ENCODE measurements at places on chromosomes 12 and 14. TPM values are rescaled to one million over a fixed set of nuclear protein-coding genes. Genes with fewer than 3 reads are reported as not detected.

DNA sequence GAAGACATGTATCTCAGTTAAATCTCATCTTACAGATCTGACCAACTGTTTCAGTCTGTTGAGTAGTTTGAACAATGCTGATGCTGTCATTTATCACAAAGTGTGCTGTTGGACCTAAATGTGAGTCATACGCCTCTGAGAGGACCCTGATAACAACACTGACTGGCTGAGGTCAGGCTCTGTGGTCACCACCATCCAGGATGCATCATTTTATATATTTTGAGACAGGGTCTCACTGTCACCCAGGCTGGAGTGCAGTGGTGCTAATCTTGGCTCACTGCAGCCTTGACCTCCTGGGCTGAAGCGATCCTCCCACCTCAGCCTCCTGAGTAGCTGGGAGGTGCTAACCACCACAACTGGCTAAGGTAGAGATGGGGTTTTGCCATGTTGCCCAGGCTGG, 181.0 kb upstream of the RGS6 start:
- DNase-seq, result no peak

DNA sequence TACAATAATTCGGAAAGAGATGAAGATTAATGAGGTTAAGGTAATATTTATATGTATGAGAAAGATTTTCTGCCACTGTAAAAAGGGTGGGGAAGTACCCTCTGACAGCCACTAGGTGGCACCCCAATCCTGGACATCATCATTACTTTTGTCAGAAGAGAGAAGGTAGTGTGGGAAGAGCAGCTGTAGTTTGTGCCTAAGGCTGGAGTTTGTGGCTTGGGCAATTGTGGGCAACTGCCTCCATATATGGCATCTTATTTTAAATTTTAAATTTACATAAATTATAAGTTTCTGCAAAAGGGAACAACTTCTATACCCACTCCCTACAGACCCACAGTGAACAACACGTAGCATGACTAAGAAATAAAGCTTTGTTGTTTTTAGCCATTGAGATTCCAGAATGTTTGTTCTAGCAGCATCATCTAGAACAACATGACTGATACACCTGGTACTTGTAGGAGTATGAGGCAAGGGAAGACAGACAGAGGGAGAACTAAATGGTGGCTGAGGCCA, 34.4 kb upstream of the SYCP3 start:
- DNase-seq, result peak; percentile 22

DNA sequence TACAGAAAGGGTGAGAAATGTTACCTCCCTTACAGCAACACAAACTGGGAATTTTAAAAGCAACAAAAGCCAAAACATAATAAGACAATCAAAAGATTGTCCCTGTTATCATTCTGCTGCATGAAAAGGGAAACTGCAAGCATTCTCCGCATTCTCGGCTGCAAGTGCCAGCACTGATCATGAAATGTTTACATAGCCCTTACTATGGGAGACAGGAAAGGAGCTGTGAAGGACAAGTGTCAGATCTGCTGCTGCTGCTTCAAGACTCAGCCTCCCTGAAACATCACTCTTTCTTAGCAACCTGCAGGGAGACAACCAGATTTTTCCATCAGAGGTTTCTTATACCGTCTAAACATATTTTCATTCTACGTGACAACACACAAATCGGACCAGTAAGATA, 20.1 kb downstream of the DENND5B start:
- DNase-seq, result no peak

- no peak for DNase-seq
Observed at GRCh38 chr12:53781228-53781801, 29.5 kb upstream of the CISTR start.

Gene SDR9C7
- not detected for total RNA-seq

DNA sequence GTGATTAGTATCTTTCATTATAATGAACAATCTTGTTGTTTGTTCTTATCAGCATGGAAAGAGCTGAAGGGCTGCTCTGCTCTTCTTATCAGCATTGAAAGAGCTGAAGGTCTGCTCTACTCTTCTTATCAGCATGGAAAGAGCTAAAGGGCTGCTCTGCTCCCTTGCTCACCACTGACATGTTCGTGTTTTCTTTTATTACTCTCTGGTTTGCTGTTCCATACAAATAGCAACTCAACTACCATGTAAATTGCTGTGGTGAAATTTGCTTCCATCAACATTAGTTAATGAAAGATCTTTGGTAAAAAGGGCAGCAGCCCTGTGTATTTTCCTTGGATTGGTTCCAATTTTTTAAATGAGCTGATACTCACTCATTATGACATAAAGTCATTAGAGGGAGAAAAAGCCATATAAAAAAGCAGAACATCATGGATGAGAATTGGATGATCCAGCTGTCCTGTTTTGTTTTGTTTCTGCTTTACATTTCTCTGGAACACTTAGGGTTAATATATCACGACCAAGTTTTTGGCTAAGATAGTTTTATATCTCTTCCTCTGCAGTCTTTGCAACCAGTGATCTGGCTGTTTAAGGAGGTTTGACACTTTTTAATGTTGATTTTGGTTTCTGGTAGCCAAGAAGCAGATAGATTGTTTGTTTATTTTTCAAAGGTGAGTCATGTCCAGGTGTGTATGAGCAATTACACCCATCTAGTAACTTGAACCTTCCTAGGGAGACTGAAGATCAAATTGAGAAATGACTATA, 356.6 kb downstream of the CEP128 start:
- DNase-seq, result no peak

Gene STX2
- 11.1 TPM for total RNA-seq

DNA sequence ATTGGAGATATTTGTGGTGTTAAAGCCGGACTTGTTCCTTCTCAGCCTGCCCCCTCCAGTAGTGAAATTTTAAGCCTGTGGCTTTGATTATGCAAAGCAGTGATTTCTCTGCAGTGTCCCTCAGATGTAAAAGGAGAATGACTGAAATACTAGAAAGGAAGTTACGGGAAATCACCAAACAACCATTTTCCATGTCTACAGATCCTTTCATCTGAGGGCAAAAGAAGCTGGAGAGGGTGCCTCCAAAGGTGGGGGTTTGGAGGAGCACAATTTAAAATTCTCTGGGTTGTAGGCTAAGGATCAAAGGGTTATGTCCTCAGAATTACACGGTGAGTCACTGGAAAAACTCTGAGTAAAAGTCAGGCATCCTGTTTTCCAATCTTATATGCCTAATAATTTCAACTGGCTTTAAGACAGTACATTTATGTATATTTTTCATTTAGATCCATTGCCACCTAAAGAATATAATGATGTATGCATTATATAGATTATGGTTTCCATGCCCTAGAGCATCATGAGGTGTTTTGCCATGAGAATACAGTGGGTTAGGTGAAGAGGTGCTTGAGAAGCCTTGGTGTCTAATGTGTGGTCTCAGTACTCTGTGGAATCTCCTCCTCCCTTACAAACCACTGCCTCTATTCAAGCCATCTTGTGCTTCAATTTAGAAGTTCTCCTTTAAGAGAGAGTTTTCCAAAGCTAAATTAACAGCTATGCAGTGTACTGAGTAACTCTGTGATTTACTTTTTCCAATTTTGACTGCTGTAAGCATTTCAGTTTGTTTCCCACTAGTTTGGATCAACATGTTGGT, 362.1 kb downstream of the RAD51B start:
- DNase-seq, result no peak
